Activated CD4-positive, alpha-beta T cell treated with anti-CD3 and anti-CD28 coated beads, Interleukin-10, Interleukin-2, amounts not matched to agents 100 ng/mL and 50 ng/mL, durations not matched to agents 16 hours and 8 hours (primary cell): ENCODE measurements at places on chromosomes 4 and X.
A peak's percentile ranks its signal among the peaks of the same experiment; 100 is the strongest.

GRCh38 chr4:37762294-37762990 lies 64.0 kb upstream of the PGM2 start:
- DNase-seq: peak; percentile 55

GRCh38 chrX:129523079-129523911 lies at the start of gene SMARCA1:
Gene SMARCA1, minus strand, starts transcription at chrX:129523490. Its CDS starts 120 bp downstream, at chrX:129523370.
- no peak for DNase-seq

DNA sequence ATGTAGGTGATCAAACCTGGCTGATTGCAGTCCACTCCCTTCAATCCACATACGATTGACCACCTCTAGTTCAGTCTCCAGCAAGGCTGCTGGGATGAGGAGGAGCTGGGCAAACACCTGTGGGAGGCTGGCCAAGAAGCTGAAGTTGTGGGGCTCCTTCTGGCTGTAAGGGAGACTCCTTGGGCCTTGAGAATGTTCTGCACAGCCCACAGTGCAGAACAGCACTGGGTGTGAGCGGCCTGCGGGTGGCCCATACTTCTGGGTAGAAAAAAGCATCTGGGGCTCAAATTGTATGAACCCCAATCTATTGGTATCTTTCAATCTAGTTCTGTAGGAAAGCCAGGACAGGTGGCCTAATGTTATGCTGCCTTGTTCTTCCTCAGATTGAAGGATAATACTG lies 1608.8 kb upstream of the PCDH10 start:
- no peak for DNase-seq

DNA sequence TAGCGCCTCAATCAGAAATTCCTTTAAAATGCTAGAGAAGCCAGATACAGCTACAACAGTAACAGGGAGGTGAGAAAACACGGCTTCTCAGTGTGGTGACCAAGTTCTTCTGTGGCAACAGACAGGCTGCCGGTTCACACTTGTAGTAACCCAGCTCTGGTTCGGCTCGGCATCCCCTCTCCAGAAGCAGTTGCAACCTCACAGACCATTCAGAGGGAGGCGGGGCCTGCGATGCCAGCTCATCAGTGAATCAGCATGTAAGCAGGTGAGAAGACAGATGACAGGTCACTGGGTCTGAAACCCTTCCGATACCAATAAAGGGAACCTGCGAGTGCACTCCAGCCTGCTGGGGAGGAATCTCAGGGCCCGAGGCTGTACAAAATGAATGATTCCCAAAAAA lies 251.0 kb downstream of the KCNIP4 start:
- peak; percentile 0 for DNase-seq

DNA sequence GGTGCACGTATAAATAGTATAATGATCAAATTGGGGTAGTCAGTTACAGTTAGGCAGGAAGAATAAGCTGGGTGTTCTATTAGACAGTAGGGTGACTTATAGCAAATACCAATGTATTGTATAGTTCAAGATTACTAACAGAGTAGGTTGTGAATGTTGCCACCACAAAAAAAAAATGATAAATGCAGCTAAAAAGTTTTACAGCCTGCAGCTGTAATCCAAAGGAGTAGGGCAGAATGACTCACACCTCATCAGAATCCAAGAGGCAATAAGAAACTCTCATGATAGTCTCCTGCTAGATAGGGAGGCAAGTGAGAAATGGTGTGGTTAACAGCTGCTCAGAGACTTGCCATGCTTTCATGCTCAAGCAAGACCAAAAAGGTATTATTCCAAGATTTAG lies 19.6 kb upstream of the TCEAL4 start:
- DNase-seq: no peak

DNA sequence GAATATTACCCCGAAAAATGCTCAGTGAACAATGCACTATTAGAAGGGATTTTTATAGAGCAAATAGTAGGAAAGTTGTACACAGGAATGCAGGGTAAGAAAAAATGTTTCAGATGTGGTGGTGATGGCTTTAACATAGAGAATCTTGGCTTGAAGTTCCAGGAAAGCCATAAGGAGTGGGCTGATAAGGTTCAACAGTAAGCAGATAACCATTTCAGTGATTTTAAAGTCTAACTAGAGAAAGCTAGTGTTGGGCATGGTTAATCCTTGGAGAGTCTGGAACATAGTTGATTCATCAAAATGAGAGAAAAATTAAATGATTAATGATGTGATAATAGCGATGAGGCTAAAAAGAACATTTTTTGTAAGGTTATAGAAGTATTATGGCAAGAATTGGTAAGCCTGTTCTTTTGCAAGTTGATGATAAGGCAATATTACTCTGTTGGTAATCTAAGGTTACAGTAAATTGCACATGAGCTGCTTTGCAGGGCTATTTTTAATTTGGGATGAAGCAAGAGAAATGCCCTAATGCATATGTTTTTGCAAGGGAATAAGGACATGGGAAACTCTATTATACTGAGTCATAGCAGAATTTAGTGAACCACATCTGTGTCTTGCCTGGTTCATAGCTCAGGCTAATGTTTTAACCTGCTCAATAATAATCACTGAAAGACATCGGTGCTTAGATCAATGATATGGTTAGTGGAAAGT lies 44.3 kb downstream of the GALNTL6 start:
- no peak for DNase-seq

DNA sequence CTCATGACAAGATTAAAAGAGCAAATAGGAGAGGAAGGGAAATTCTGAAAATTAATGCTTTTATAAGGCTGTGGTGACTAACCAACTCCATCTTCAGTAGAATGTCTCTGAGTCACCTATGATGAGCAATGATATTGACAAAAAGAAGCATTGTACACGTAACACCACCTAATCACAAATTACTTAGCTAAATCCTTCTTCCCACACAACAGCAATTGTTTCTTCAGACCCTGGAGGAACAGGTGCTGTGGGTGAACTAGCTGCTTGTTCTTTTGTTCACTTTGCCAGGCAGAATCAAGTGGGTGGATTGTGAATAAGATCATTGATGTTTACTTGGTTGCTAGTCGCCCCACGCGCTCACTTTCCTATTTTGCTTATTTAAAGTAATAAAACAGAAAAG lies 315.5 kb downstream of the CAMK2D start:
- peak; percentile 9 for DNase-seq

GRCh38 chr4:92305878-92306520 lies 2.2 kb downstream of the GRID2 start:
- DNase-seq: no peak

DNA sequence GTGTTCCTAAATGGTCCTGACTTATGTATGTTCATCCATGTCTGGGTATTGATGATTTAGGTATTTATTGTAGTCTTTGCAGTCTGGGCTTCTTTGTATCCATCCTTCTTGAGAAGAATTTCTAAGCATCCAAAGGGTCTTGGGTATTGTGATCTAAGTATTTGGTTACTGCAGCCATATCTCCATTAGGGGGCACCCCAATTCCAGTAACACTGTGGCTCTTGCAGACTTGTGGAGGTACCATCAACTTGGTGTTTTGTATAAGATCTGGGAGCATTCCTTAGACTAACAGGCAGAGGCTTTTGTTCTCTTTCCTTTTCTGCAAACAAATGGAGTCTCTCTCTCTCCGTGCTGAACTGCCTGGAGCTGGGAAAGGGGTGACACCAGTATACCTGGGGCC lies 113.7 kb upstream of the NEXMIF start:
- peak; percentile 14 for DNase-seq
